Fibroblast of skin of scalp (primary cell): ENCODE measurements at places on chromosomes 4 and X.

DNA sequence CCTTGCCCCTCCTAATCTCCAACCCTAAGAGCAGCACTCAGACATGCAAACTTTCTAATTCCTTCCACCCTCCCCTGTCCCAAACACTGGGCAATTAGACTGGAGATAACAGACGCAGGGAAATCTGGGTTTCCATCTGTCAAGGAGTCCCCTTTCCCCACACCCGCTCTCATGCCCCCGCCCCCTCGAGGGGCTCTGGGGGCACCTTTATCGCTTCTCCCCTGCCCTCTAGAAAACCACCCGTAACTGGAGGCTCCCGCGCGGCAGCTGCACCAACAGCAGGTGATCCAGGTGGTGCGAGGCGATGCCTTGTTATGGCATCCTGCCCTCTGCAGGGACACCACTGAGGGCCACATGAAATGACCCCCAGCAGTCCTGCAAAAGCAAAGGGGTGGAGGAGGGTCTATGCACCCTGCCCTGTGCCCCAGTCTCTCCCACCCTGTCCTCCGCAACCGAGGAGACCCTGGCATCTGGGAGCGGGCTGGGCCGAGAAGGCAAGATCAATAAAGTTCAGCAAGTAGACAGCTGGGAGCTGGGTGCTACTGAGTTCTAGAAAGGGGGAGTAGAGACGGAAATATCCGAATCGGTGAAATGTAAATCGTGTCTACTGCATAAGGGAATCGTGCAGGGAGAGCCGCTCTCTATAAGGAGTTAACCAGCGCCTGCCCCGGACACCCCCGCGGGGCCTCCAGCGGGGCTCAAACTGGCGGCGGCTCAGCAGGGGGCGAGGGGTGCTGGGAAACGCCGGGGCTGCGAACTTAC lies 1.6 kb downstream of the KCTD8 start:
- DNase-seq, result no peak

GRCh38 chr4:2712261-2712842 lies 43.8 kb downstream of the TNIP2 start:
- DNase-seq, result peak; percentile 24

DNA sequence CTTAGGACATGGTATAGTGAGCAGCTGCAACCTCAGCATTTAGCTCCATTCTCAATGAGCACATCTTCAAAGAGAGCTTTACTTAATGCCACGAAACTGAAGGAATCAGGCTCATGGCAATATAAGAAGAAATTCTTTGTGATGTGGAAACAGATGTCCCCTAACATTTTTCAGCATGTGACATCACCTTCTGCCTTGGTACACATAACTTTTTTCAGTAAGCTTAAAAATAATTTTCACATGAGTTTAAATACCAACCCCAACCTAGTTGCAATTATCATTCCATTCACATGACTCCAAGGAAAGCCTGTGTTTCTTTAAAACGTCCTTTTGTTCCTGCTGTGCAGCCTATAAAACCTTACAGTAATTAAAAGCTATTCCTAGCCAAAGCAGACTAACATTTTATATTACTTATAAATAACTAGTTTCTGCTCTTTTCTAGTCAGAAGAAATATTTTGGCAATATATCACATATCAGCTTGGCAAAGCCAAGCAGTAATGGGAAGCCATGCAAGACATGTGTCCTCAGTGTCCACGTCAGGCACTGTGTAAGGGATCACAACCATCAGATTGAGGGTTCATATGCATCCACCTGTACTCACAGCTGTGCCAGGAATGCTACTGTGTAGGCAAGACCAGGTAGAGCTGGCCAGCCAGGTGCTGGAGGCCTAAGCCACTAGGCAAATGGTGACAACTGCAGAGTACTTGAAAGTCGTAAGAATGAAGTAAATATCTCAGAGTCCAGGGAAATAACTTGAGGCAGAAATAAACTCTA lies 466.6 kb downstream of the INPP4B start:
- peak; percentile 95 for DNase-seq

DNA sequence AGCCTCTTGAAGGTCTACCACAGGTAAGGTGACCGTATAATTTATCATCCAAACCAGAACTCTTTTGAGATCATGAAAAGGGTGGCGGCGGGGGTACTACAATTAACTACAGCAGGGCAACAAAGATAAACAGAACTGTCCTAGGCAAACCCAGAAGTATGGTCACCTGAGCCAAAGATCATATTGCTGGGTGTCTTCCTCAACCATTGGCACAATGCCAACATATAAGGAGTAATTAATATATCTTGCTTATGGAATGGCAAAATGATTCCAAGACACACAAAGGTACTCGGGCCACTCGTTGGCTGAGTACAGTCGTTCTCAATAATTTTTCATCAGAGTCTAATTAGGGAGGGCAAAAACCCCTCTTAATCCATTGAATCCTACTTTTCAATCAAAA lies 273.3 kb downstream of the QDPR start:
- no peak for DNase-seq

GRCh38 chr4:52684896-52685295 lies 25.8 kb upstream of the USP46 start:
- no peak for DNase-seq

- DNase-seq, result no peak
Observed at GRCh38 chr4:3177426-3177825, 71.5 kb upstream of the MSANTD1 start.

- peak; percentile 15 for DNase-seq
Observed at GRCh38 chrX:41889317-41890025, 33.9 kb downstream of the CASK start.

- no peak for DNase-seq
Observed at GRCh38 chr4:92265021-92265420, 38.7 kb upstream of the GRID2 start.

- peak; percentile 58 for DNase-seq
Observed at GRCh38 chr4:39713691-39714090, 15.8 kb downstream of the UBE2K start.

GRCh38 chrX:108362026-108362425 lies 76.2 kb downstream of the COL4A6 start:
- peak; percentile 1 for DNase-seq

DNA sequence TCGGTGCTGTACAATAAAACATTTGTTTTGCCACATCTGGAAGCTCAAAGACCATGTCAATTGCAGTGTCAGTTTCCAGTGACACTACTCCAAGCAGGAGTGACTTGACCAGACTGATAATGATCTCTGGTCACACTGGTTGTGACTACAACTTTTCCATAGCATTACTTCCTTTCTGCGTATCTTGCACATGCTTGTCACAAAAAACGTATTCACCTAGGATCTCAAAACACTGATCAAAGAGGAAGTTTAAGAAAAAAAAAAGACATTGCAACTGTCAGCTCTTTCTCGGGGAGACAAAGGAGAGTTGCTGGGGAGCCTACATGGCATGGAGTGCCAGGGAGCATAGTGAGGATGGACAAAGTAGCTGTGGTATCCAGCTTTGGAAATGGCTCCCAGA lies 60.6 kb downstream of the OPHN1 start:
- no peak for DNase-seq

DNA sequence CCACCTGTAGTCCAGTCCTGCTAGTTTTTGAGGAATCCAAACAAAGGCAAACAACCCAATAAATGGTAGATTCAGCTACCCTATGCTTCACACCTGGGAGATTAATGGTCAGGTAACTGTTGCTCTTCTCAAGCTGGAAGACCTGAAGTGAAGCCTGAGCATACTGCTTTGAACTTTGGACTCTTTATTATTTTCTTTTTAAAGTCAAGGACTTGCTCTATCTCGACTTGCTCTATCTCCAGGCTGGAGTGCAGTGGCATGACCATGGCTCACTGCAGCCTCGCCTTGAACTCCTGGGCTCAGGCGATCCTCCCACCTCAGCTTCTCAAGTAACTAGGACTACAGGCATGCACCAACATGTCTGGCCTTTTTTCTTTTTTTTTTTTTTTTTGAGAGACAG lies 14.7 kb upstream of the KLHL13 start:
- no peak for DNase-seq

DNA sequence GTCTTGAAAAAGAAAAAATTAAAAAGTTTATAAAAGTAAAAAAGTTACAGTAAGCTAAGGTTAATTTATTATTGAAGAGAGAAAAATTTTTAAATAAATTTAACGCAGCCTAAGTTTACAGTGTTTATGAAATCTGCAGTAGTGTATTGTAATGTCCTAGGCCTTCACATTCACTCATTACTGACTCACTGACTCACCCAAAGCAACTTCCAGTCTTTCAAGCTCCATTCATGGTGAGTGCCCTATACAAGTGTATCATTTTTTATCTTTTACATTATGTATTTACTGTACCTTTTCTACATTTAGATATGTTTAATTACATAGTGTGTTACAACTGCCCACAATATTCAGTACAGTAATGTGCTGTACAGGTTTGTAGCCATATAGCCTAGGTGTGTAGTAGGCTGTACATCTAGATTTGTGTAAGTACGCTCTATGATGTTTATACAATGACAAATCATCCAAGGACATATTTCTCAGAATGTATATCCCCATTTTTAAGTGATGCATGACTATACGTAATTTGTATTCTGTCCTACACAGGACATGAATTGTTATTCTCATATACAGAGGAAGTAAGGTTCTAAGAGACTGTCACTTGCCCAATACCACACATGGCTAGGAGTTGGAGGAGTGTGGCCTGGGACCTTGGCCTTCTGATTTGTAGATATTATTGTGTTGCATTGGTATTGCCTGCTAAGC lies 19.5 kb upstream of the PDCL2 start:
- DNase-seq, result no peak

DNA sequence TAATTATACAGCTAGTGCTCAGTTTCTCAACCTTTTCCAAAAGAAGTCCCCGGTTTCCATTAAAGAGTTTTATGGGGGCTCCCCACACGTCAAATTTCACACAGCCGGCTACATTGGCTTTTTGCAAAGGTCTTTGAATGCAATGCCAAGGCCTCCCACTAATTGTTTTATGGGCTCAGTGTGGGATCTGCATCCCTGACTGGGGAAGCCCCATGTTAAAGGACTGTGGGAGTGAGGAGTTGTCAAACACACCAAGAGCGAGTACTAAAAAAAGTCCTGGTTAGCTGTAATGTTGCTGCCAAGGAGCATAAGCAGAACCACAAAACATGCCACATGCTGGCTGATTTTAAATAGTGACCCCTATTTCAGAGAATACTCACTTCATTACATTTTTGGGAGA lies 162.6 kb downstream of the BMPR1B start:
- no peak for DNase-seq

DNA sequence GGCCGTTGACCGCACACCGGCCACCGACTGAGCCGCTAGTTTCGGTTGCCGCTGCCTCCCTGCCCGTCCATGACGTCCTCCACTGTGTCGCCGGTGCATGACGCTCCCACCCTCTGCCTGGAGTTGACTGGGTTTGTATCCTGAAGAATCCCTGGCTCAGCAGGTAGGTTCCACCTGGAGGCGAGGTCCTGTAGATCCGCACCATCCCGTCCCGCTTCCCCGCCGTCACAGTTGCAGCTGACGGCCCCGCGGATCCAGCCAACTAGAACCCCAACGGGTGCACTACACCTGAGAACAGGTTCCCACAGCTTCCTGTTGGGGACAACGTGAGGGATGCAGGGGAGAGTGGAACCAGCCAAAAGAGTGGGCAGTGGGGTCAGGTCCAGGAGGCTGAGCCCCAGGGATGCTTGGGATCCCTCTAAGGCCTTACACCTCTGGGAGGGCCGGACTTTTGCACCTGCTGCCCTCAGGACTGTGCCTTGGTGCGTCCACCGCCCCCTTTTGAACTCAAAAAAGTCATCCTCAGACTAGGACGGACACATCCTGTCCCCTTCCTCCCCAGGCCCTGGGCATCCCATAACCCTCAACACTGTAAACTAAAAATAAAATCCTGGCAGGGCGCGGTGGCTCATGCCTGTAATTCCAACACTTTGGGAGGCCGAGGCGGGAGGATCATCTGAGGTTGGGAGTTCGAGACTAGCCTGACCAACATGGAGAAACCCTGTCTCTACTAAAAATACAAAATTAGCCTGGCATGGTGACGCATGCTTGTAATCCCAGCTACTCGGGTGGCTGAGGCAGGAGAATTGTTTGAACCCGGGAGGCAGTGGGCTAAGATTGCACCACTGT lies 1.1 kb upstream of the SLBP start:
- DNase-seq, result no peak

DNA sequence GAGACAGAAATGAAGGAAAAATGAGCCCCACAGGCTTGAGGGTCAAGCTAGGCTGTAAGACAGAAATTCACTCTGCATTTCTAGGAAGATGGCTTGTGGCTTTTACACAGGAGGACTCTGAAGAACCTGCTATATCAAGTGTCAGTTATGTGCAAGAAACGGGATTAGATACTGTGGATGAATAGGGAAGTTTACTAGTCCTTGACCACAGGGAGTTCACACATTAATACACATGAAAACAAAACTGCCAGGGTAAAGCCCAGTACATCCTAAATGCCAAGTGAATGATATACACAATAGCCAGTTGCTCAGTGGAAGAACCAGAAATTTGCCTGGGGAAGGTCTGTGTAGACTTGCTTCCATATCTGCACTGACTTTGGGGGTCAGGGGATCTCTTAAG lies 53.5 kb downstream of the TMEM131L start:
- DNase-seq, result no peak

GRCh38 chr4:109559625-109559982 lies 442 bp upstream of the MCUB start:
- no peak for DNase-seq

DNA sequence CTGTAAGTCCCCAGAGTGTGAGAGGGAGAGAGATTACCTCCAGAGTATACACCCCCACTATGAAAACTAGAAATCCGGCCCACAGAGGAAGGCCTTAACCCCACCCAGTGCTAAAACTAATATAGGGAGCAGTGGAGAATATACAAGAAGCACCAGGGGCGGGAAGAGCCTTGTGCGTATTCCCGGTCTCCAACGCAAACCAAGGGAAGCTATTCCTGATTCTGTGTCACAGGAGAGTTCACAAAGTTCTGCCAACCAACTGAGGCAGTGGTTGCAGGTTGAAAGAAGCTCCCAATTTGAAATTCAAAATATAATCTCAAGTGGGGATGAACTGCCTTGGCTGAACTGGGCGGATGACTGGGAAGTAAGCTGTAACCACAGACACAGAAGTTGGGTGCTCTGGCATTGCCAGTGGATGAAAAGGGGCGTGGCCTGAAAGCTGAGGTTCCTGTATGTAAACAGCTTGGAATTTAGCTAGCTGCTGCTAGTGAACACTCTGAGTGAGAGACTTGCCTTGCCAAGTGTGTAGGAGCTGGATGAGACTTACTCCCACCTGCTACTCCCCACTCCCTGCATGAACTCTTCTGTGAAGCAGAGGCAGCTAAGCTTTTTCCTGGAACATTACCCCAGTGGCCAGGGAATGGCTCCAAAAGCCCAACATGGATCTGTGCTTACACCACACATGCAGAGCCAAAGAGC lies 32.7 kb downstream of the ELF2 start:
- DNase-seq, result peak; percentile 45

GRCh38 chr4:40438384-40439026 lies 103.4 kb downstream of the CHRNA9 start:
- DNase-seq, result no peak

DNA sequence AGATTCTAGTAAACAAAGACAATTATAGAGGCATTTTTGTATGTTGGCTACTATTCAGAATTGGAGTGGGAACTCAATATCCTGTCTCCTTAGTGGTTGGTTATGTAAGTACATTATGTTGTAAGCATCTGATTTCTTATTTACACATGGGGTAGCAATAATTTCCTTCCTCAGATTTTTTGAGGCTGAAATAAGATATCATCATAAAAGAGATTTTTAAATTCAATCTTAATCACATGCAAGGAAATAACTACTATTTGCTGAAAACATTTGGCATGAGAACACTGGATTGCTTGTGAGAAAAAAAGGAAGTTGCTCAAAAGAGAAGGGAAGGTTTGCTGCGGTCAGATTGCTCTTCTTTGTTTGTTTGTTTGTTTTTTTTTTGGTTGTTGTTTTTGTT lies 437.7 kb upstream of the HS3ST1 start:
- no peak for DNase-seq

- no peak for DNase-seq
Observed at GRCh38 chrX:129695937-129696336, 41.2 kb upstream of the APLN start.

- DNase-seq, result peak; percentile 33
Observed at GRCh38 chr4:139761461-139761860, 95.8 kb downstream of the MGST2 start.
